ENCODE measurements at places on chromosomes 6 and 20. TPM values are rescaled to one million over a fixed set of nuclear protein-coding genes. Genes with fewer than 3 reads are reported as not detected.

Gene SYCP2L
- polyA plus RNA-seq = 4.7 TPM

Gene LTB
- polyA plus RNA-seq = 4.7 TPM

Gene CTCFL
- 0.52 TPM for polyA plus RNA-seq

Gene TFAP2D
- not detected for polyA plus RNA-seq

Gene TMEM170B
- polyA plus RNA-seq = 4.1 TPM

Gene DSP
- 66.1 TPM for polyA plus RNA-seq

Gene DNAH8
- polyA plus RNA-seq = 0.03 TPM

Gene ZNF391
- 20.4 TPM for polyA plus RNA-seq

Gene MLN
- polyA plus RNA-seq = not detected

Gene ISM1
- polyA plus RNA-seq = 12.5 TPM

Gene THBS2
- 6.2 TPM for polyA plus RNA-seq

Gene ADGRF1
- 0.07 TPM for polyA plus RNA-seq

Gene LGSN
- 0.96 TPM for polyA plus RNA-seq
